Cortex of kidney (tissue), 1 donor: ENCODE measurements at places on chromosomes 3 and 15.

GRCh38 chr15:87689716-87690115 lies 566.8 kb downstream of the NTRK3 start:
- no peak for DNase-seq

- DNase-seq = no peak
Measured at GRCh38 chr15:65619626-65620290, 2.0 kb upstream of the SLC24A1 start.

DNA sequence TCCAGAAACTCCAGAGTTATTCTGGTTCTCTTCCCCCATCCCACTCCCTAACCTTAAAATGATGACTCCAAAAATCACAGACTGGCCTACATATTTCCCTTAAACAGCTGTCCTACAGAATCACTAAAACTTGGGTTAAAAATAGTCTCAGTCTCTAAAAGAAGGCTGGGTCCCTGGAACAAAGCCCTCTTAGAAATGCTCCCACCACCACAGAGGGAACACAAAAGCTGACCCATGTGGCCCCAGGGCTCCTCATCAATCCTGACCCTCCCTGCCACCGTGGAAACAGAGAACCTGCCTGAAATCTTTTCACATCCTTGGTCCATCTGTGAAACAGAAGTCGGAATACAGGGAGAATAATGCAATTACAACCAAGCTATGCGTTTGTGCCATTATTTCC lies 55.7 kb upstream of the DCLK3 start:
- DNase-seq = no peak

- DNase-seq = no peak
Measured at GRCh38 chr15:59436774-59437141, 1.2 kb upstream of the FAM81A start.

DNA sequence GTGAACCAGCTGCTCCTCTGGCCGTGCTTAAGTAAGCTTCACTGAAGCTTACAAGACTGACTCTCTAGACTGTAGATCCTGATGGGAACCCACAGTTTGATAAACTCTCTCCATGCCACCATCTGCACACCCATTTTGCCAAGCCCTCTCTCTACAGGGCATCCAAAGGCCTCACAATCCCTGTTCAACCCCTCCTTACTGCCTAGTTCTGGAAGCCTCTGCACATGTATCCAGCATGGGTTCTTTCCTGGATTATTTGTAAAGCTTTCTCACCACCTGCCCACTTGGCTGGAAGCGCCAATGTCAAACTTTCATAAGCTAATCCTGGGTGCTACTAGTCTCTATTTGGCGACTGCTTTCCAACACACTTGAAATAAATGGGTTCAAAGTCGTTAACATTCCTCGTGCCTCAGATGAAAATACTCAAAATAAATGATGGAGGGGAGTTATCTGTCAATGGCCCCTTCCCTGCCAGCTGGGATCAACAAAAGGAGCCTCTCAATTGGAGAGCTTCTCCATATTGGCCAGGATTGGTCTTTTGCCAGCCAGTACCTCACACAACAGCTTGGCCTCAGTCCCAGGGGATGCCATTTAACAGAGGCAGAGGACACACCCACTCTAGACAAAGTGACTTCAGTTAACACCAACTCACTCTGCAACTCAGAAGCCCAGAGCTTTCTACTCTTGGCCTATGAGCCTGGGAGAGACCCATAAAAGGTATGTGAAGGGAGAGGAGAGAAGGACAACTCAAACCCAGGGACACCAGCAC lies 48.1 kb downstream of the SH3BP5 start:
- no peak for DNase-seq

GRCh38 chr15:73051807-73052652 lies at the start of gene NEO1:
NEO1 (plus strand) TSS chr15:73052463; CDS start chr15:73052676, 213 bp downstream.
- DNase-seq = peak; percentile 18

- no peak for DNase-seq
Measured at GRCh38 chr3:172449466-172450149, 1.4 kb upstream of the GHSR start.
